ENCODE measurements at places on chromosomes 2 and 18.
A peak's percentile ranks its signal among the peaks of the same experiment; 100 is the strongest.

DNA sequence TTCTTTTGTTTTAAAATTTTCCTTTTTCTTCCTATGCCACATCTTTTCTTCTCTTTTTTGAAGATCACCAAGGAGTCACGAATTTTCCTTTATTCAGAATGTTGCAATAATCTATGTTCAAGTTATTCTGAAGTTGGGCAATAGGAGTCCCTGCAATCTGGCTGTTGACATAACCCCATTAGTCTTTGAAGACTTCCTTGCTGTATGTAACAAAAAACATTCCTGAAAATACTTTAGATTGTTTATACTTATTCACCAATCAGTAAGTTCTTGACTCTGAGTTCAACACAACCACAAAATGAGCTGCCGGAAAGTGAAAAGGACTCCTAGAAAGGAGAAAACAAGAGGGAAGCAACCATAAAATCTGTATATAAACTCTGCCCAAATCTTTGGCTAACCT is 62.8 kb downstream of the TMEM237 start:
- DNase-seq: no peak

DNA sequence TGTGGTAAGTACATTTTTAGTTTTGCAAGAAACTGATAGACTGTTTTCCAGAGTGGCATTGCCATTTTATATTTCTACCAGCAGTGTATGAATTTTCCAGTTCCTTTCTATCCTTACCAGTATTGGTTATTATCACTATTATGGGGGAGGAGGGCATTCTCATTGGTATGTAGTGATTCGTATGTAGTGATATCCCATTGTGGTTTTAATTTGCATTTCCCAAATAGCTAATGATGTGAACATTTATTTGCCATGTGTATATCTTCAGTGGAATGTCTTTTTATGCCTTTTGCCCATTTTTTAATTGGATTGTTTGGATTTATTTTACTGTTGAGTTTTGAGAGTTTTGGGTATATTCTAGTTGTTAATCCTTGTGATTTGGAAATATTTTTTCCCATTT is 16.9 kb downstream of the EIF5B start:
- no peak for DNase-seq

GRCh38 chr2:178419123-178419522 is 31.9 kb downstream of the PRKRA start:
- DNase-seq: no peak

- no peak for DNase-seq
Observed at GRCh38 chr2:109662889-109663288, 48.7 kb downstream of the SOWAHC start.

GRCh38 chr2:173578404-173579107 is 223.9 kb downstream of the CDCA7 start:
- DNase-seq: no peak

DNA sequence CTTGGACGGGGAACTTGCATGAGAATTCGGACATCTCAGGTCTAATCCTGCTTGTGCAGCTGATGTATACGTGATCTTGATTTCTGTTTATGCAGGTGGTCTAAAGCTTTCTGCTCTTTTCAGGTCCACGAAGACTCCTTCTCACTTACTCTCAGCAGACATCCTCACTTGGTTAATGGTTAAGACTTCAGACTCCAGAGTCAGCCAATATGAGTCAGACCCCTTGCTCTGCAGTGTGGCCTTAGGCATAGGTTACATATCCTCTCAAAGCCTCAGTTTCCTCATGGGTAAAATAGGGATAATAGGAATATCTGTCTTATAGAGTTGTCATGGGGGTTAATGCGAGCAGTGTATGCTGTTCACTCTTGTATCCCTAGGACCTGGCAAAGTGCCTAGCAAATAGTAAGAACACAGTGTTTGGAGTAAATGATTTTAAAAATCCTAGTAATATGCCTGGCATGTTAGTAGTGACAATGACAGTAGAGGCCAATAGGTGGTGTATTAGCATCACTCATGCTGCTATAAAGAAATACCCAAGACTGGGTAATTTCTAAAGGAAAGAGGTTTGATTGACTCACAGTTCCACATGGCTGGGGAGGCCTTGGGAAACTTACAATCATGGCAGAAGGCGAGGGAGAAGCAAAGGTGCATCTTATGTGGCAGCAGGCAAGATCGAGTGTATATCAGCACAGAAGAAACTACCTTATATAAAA is 42.3 kb downstream of the XRCC5 start:
- no peak for DNase-seq

- DNase-seq: peak; percentile 33
Observed at GRCh38 chr2:183035954-183036669, 2.1 kb downstream of the NCKAP1 start.

- DNase-seq: no peak
Observed at GRCh38 chr2:213086571-213086970, 64.8 kb downstream of the IKZF2 start.

DNA sequence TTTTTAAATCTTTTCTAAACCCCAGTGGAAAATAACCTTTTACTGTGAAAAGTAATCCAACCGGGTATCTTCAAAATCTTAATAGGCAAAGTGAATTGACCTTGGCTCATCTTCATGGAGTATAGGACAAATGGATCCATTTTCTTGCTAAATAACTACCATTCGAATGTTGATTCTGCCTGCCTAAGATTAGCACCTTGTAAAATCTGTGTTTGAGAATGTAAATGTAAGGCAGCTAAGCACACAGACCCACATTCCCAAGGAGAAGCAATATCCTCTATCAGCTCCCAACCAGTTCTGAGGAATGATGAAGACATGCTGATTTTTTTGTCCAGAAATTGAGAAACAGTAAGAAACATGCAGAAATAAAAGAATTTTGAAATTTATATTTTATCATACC is 509.8 kb upstream of the SMIM21 start:
- no peak for DNase-seq

- no peak for DNase-seq
Observed at GRCh38 chr18:21053127-21053526, 58.5 kb downstream of the ROCK1 start.

DNA sequence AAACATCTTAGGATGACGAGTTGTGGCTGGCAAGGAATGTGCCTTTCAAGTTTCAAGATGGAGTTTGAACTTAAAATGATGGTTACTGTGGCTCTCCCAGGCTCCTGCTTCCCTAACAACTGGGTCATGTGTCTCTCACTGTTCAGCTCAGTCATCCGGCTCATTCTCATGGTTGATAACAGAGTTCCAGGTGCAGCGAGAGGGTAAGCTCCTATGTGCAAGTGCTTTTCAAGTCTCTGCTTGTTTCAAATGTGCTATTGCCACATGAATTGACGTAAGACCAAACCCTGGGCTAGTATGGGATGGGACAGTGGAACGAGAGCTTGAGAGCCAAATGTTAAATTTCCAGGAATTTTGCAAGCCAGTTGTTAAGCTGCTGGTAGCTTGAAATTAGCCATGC is 19.5 kb upstream of the PUM2 start:
- DNase-seq: no peak

- DNase-seq: no peak
Observed at GRCh38 chr2:239994086-239994485, 31.1 kb downstream of the NDUFA10 start.

GRCh38 chr2:10080536-10081304 is 509 bp upstream of the CYS1 start:
- DNase-seq: peak; percentile 50

DNA sequence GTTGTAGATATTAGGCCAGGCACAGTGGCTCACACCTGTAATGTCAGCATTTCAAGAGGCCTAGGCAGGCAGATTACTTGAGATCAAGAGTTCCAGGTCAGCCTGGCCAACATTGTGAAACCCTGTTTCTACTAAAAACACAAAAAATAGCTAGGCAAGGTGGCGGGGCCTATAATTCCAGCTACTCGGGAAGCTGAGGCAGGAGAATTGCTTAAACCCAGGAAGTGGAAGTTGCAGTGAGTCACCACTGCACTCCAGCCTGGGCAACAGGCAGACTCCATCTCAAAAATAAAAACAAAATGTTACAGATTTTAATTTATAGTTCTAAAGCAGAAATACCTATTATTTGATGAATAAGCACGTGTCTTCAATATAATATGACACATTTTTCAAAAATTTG is 65.6 kb upstream of the UBXN4 start:
- no peak for DNase-seq

- DNase-seq: no peak
Observed at GRCh38 chr2:29567906-29568520, 353.4 kb downstream of the ALK start.

GRCh38 chr18:62521082-62521481 is 1.7 kb upstream of the ZCCHC2 start:
- DNase-seq: no peak

DNA sequence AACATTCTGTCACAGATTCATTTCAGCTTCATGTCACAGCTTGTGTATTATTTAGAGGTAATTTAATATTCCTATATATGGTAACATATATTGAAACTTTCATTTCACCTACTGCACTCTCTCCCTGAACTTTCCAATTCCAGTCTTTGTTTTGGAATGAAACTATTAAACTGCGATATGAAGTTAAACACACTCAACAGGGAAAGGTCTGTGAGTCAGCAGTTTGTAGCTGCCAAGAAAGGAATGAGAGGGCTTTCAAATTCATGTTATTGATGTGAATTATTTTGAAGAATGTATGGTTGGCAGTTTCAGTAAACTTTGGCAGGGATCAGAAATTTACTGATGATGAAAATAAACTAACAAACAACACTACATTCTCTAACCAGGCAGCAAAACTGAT is 148.3 kb downstream of the HNMT start:
- no peak for DNase-seq

DNA sequence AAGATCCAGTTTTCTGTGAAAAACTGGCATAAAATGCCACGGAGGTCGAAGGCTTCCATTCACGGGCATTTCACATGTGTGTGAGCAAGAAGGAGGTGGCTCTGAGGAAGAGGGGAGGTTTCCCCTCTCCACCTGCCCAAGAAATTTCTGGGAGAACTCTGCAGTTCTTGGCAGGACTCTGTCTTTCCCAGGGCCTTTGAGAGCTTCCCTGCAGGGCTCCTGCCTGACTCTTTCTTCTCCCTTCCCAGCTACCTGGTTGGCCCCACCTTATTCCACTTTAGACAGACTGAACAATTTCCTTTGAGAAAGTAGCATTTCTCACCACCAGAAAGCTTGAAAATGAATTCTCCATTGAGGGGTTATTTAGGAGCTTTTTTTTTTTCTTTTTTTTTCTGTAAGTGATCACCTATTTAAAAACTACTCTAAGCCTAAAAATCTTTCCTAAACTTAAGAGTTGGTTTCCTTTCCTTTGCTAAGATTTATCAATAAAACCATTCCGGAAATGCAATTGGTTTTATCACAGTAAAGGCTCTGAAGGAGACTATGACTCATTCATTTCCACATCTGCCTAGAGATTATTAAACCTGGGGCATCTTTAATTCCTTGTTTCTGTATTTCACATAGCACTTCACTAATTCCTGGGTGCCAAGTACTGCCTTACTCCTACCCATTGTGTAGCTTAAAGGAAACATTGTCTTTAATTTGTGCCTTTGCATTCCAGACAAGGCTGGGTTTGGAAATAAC is 59.3 kb downstream of the UNC80 start:
- no peak for DNase-seq

DNA sequence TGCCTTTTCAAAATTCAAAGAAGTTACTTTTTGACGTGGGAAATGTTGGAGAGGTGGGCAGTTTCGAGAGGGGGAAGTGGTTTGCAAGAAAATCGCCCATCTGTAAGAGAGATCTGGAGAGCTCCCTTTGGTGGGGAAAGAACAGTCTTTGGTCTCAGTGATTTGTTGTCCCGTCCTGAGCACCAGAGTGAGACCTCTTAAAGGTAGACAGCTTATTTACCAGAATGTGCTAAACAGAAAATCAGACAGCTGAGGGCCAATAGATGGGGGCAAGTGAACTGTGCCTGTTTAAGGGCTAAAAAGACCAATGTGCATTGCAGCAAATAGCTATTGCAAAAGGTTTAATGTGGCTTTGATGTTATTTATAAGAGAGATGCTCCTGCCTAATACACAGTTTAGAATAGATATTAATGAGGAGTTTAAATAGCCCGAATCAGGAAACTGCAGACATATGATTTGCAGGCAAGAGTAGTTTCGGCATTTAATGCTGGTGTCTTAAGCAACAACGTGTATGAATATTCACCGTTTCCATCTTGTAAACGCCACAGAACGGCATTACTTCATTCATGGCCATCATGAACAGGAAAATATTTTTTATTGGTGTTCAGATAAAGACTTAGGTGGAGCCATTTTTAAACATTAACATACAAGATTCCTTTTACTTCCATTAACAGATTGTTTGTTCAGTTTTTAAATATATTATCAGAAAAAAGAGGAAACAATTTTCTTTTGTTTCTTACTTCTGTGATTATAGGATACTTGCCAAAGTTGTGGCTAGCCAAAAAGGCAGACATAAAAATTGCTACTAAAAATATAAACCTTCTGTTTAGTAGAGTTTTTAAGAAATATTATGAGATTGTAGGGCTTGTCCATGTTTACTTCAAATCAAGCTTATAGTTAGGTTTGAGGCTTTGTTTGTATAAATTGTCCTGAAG is 29.6 kb downstream of the ARHGAP15 start:
- no peak for DNase-seq

DNA sequence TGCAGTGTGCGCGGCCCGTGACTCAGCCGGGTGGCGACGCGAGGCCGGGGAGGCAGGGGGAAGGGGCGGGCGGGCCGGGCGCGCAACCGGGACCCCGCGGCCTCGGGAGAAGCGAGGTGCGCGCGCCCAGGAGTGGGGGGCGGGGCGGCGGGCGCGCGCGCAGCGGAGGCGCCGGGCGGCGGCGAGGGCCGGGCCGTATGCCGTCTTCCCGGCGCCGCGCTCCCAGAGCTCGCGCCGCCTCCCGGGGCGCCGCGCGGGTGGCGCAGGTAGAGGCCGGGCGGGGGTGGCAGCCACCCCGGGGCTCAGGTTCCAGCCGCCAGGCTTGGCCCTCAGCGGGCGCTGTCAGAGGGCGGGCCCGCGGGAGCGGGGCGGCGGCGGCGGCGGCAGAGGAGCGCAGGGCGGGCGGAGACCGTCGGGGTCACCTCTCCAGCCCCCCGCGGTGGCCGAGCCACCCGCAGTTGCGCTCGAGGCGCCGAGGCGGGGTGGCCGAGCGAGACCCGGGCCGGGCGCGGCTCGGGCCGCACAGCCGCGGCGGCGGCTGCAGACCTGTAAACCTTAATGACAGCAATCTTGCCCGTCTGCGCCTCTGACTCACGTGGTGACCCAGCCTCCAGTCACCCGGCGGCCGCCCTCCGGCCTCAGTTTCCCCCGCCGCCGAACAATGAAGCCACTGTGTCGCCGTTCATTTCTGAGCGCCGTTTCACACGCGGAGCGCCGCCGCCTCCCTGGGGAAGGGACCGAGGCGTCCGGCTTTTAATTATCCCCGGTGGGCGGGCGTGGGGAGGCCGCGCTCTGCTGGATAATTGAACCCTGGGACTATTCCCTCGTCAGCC is 25.3 kb upstream of the SMAD7 start:
- peak; percentile 78 for DNase-seq

GRCh38 chr2:140565756-140566155 is 1565.1 kb downstream of the LRP1B start:
- DNase-seq: no peak

DNA sequence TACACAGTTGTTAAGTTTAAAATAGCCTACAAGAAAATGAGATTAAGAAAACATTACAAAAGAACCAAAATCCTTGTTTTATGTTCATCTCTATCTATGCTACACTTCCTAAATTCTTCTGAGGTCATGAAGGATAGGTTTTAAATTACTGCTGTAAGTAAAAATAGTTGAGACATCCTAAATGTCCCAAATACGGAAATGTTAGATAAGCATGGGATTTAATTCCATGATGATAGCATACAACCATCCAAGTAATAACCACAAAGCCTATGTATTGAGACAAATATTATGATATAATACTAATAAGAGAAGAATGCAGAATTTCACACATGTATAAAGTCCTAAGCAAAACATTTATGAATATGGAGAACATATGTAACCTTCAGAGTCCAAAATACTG is 34.1 kb downstream of the PIEZO2 start:
- no peak for DNase-seq

- no peak for DNase-seq
Observed at GRCh38 chr2:106054321-106054720, 139.8 kb downstream of the UXS1 start.

Data from germinal center (tissue), 1 donor.